ENCODE measurements at places on chromosomes 11 and 22.

- DNase-seq: no peak
Observed at GRCh38 chr11:60780774-60781173, 4.4 kb upstream of the MS4A10 start.

DNA sequence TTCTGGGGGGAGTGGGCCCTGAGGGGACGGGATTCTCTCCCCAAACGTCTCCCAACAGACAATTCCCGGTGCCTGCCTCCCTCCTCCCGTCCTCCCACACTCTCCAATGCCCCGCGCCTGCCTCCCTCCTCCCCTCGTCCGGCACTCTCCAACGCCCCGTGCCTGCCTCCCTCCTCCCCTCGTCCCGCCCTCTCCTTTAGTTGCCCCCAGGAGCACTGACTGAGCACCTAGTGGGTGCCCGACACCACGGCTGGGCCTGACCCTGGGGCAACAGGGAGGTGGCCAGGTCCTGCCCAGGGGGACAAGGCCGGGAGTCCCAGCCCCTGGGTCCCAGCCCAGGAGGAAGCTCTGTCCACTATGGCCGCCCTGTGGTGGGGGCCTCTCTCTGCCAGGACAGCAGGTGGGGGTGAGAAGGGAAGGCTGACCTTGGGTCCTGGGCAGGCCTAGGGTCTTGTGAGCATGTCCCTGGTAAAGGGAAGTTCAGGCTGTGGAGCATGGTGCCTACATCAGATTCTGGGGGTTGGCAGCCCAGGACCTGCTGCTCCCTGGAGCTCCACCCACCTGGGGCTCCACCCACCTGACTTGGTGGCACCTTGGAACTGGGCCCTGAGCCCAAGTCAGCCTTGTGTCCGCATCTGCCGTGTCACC, 942.3 kb downstream of the BRD1 start:
- no peak for DNase-seq

GRCh38 chr22:44586999-44587736, 89.1 kb upstream of the RTL6 start:
- DNase-seq: no peak

GRCh38 chr22:48106715-48107259, 1344.3 kb downstream of the TBC1D22A start:
- no peak for DNase-seq

DNA sequence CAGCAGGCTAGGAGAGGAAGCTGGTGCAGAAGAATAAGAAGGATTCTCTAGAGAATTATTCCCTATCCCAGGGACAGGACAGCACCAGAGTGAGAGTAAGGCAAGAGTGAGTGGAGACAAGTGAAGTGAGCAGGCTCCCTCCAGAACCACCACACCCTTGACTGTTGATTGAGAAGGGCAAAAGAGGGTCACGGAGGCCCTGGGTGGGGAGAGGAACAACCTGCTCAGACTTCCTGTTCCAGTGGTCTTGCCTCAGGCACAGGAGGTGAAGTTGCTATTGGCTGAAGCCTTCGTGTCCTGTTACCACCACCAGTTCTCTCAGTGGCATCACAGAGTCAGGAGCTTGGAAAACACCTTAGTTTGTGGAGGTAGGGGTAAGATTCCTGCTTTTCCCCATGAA, 51.7 kb upstream of the CCDC89 start:
- no peak for DNase-seq

DNA sequence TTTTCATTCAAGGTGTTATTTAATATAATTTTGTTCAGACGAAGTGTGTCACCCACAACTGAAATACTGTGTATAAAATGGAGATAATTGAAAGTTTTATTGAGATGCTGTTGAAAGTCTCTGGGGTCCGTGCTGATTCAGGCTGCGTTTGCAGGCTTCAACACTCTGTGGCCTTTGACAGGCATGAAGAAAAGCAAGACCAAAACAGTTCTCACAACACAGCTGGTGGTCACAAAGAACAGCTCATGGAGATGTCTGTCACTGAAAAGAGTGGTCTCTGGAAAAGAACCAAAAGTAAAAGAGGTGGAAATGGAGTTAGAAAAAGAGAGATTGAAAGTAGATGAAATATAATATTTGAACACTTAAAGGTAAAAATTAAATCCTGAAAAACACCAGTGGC, 9.8 kb upstream of the MPPED2 start:
- no peak for DNase-seq

GRCh38 chr11:62770778-62771143, 435 bp upstream of the TAF6L start:
- no peak for DNase-seq

- no peak for DNase-seq
Observed at GRCh38 chr22:28299753-28300152, 379.9 kb downstream of the TTC28 start.

- no peak for DNase-seq
Observed at GRCh38 chr11:45659031-45659817, 6.2 kb downstream of the CHST1 start.

GRCh38 chr11:132858223-132858622, 674.1 kb downstream of the OPCML start:
- peak; percentile 40 for DNase-seq

DNA sequence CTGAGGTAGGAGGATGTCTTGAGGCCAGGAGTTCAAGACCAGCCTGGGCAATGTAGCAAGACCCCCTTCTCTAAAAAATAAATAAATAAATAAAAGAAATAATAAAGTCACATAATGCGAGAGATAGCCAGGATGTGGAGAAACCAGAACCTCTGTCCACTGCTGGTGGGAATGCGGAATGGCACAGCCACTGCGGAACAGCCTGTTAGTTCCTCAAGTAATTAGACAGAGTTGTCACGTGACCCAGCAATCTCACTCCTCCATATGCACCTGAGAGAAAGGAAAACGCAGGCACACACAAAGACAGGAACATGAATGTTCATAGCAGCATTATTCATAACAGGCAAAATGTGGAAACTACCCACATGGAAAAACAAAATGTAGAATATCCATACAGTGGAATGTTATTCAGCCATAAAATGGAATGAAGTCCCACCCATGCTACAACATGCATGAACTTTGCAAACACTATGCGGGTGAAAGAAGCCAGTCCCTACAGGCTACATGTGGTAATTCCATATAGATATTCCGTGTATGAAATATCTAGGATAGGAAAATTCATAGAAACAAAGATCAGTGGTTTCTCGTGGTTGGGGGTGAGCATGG, 27.4 kb downstream of the LIF start:
- DNase-seq: no peak

DNA sequence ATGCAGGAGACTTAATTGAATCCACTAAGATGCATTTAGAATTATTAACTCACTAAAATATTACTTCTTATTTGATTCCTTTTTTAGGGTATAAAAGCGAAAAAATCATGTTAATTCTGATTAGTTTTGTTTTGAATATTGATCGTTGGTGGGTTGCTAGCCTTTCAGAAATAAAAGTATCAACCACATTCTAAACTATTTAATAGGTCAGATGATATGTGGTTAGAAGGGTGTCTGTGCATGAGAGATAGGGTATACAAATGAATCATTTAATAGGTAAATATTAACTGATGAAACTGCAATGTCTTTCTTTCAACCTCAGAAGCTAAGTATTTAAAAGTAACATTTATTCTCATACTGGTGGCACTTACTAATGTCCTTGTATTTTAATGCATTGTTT, 515.1 kb downstream of the CNTN5 start:
- no peak for DNase-seq

DNA sequence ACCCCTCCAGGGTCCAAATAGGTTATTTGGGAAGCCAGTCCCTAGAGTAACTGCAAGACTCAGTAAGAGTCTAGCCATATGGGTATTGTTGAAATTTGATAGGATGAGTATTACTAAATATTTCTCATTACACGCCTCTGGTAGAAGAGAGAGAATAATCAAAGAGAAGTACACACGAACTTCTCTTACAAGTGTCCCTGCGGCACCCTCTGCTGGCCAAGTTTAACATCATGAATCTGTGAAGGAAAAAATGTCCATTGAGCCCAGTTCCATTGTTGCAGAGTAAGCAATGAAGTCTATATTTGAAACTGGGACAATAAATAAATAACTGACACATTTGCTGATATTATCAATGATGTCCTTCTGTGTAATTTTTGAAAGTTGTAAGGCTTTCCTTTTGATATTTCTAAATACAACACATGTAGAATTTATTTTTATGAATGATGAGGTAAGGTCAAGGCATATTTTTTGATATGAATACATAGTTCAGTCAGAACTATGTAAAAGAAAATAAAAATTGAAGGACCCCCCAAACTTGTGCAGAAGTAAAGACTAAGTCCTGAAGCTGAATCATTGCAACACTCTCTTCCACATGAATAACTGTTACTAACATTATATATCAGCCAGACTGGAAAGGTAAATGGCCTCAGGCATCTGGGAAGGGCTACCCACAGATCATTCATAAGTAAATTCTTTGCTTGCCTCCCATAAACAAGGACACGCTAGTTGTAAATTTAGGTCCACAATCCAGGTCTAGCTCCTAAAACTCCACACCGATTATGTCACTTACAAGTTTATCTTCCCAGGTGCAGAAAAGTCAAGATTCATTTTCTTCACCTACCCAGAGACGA, 10.0 kb downstream of the OR51L1 start:
- peak; percentile 74 for DNase-seq

- DNase-seq: no peak
Observed at GRCh38 chr22:37368058-37368457, 59.2 kb downstream of the ELFN2 start.

GRCh38 chr11:126059238-126059781, 3.4 kb downstream of the CDON start:
- no peak for DNase-seq

DNA sequence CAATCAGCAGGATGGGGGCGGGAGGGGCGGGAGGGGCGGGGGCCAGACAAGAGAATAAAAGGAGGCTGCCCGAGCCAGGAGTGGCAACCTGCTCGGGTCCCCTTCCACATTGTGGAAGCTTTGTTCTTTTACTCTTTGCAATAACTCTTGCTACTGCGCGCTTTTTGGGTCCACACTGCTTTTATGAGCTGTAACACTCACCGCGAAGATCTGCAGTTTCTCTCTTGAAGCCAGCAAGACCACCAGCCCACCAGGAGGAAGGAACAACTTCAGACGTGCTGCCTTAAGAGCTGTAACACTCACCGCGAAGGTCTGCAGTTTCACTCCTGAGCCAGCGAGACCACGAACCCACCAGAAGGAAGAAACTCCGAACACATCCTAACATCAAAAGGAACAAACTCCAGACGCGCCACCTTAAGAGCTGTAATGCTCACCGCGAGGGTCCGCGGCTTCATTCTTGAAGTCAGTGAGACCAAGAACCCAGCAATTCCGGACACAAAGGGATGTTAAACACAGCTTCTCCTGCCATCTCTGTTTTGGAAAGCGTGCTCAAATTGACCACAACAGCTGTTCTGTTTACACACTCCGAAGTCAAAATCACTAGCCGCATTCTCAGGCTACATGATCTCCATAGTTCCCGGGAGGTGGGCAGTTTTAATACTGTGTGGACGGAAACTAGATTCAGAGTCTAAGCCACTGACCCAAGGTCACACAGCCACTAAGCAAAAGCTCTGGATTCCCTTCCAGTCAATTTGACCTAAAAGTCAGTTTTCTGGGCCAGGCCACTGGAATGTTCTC, 11.9 kb downstream of the PLAAT2 start:
- DNase-seq: no peak

- no peak for DNase-seq
Observed at GRCh38 chr11:121556937-121557336, 104.2 kb upstream of the SORL1-AS1 start.

DNA sequence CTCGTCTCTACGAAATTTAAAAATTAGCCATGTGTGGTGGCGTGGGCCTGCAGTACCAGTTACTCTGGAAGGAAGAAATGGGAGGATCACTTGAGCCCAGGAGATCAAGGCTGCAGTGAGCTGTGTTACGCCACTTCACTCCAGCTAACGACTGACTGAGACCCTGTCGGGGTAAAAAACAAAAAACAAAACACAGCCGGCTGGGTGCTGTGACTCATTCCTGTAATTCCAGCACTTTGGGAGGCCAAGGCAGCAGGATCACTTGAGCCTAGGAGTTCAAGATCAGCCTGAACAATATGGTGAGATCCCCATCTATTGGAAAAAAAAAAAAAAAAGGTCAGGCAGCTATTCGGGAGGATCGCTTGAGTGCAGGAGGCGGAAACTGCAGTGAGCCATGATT, 2.4 kb downstream of the PAFAH1B2 start:
- no peak for DNase-seq

- DNase-seq: peak; percentile 99
Observed at GRCh38 chr11:65888163-65888814, at the start of gene FIBP. Gene FIBP, minus strand, starts transcription at chr11:65888471. Its CDS starts 53 bp downstream, at chr11:65888418.

GRCh38 chr11:61862714-61863547, 28.4 kb downstream of the FADS3 start:
- DNase-seq: no peak

- peak; percentile 27 for DNase-seq
Observed at GRCh38 chr11:93236741-93237675, 39.2 kb upstream of the SLC36A4 start.

- no peak for DNase-seq
Observed at GRCh38 chr11:110290591-110291334, 5.7 kb downstream of the RDX start.

GRCh38 chr22:37887584-37888378, 18.3 kb upstream of the MICALL1 start:
- peak; percentile 31 for DNase-seq

DNA sequence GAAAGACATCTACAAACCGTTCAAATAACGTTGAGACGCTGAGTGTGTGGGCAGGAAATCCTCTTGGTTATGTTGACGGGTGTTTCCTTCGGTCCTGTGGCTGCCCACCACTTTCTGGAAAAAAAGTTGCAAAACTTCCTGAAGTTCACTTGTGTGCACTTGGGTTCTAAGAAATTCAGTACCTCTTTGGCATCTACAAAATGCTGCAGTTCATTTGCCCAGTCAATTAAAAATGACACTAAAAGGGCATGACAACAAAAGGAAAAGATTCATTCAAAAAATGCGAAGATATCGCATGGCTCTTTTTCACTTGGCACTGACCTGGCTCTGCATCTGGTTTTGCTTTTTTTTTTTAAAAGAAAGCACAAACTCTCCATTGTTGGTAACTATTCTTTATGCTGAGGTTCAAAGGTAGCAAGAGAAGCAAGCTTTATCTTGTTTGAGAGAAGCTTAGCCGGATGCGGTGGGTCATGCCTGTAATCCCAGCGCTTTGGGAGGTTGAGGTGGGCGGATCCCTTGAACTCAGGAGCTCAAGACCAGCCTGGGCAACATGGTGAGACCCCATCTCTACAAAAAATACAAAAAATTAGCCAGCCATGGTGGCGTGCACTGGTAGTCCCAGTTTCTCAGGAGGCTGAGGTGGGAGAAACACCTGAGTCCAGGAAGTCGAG, 10.6 kb upstream of the XBP1 start:
- no peak for DNase-seq

GRCh38 chr11:77207019-77207485, 79.0 kb downstream of the MYO7A start:
- peak; percentile 14 for DNase-seq

GRCh38 chr11:36088266-36088972, 144.6 kb downstream of the LDLRAD3 start:
- no peak for DNase-seq

Data from glutamatergic neuron (in vitro differentiated cells).